Keratinocyte (primary cell): ENCODE measurements at places on chromosomes 13 and 19.

DNA sequence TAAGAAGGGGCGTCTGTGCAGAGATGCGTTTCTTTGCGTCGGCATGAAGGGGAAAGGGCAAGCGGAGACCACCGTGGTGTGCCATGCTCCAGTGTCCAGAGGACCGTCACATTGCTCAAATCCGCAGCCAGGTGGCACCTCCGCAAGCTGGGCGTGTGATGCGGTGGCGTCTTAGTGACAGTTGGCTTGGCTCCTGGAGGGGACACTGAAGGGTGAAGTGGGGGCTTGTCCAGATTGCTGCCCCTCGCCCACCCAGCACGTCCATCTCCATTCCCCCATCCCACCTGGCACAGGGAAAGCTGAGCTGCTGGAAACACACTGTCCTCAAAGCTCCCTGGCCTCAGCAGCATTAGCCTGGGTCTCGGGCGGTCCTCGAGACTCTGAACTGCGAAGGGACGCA, 135.3 kb downstream of the SOX1 start:
- no peak for DNase-seq

GRCh38 chr19:6930190-6930589, 42.8 kb downstream of the ADGRE1 start:
- no peak for DNase-seq

DNA sequence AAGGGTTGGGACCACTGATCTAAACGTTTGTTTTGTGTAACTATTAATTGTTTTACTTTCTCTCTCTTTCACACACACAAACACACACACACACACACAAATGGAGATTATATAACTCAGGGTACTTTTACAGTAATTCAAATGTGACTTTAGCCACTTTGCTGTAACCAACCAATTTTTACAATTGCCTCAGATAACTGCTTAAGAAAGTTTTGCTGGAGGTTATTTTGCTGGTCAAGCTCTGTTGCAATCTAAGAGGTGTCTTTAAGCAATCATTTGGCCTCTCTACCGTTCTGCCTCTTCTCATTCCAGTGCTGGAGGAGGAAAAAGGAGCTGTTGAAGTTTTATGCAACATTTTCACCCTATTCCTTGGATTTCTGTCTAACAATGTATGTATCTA, 63.0 kb downstream of the TBC1D4 start:
- no peak for DNase-seq

DNA sequence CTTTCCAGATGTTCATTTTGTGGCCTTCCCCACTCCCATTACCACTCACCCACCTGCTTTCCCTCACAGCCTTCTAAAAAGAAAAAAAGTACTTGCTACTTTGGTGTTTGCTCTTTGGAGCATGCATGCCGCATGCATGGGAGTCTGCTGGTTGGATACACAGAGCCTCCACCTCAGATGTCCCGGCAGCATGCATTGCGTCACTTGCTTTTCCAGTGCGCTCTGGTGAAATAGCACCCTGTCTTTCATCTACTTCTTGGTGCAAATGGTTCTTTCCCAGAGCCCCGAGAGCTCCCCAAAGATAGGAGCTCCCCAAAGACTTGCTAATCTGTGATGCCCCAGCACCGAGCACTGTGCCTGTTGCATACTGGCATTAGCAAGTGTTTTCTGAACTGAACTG, 333.2 kb upstream of the ZNF507 start:
- DNase-seq: no peak

GRCh38 chr13:51532736-51533197, 51.5 kb upstream of the WDFY2 start:
- no peak for DNase-seq

DNA sequence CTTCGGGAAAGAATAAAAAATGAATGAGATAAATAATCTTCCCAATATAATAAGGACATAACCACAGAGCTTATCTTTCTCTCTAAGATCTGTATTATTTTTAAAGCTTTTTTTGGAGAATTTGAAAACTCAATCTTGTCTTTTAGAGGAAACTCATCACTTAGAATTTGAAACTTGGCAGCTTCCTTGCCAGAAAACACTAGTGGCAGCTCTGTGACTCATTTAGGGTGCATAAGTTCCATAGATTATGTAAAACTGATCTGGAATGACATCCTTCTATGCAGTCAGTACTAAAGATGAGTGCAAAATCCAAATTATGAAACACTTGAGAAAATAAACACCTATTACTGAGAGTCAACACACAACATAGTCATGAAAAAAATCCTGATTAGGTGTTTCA, 848.0 kb downstream of the DACH1 start:
- DNase-seq: no peak

GRCh38 chr13:111550062-111550461, 229.6 kb downstream of the TEX29 start:
- DNase-seq: no peak

DNA sequence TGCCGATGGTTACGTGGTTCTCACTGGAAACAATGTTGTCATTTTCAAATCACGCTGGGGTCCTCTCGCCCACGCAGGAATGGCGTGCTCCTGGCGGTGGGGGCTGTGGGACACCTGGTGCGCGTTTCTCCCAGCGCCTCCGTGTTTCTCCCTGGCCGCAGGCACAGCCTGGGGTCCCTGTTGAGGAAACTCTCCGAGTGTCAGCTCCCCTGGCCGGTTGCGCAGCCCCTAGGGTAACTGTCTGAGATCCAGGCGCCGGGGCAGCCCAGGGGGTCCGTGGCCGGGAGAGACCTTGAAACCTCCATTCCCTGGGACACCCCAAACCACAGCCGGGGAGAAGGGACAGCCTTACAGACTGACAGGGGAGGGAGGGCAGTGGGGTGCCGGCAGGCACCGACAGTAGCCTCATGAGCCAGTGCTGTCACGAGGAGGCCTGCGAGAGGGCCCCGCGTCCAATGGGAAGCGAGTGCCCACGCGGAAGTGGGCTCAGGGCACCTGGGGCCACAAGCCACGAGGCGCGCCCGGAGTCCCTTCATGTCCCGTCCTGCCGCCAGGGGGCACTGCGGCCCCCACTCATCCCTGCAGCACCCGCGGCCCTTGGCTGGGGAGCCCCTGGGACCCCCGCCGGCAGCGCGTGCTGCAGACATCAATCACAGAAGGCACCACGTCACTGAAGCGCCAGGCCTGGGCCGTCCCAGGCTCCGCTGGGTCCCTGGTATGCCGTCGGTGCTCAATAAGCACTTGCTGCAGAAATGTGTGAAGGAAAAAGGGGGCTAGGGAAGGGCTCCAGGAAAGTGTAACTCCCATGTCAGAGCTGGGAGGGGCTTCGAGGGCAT, 9.5 kb downstream of the ADAMTSL5 start:
- DNase-seq: no peak

- DNase-seq: no peak
Measured at GRCh38 chr13:25682276-25682675, 310.5 kb downstream of the ATP8A2 start.

DNA sequence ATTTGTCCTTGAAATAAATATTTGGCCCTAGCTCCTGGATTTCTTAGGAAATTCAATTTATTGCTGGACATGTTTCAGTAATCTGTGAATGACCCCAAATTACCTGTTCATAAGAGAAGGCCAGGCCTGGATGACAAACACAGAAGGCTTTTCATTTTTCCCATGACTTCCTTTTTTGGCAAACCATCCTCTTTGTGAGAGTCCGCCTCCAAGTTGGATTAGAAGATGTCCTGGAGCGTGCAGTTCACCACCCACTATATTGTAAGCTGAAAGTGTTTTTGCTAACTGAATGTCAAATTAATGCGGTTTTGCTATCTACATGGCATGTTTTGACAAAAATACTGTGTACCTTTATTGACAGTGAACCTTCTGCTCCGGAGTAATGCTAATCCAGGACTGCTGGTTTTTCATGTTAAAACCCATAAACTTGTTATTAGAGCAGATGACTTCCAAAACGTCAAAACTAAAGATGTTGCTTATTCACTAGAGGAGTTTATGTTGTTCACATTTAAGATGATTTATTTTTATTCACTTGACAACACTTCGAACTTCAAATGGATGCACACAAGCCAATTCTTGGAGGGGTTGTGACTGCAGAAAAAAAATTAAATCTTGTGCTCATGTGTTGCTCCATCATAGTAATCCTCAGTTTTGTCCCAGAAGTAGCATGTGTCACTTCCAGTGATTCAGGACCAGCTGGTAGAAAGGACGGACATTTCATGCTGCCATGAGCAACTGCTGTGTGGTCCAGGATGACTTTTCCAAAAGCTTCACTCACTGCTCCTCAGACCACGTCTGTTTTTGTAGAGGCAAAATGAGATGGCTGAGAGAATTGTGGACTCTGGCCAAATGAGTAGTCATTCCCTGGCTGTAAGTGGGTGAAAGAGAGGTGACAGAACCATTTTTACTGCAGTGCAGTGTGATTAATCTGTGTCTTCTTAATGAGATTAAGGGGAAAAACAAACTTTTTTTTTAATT, 71.0 kb downstream of the ITGBL1 start:
- DNase-seq: no peak

DNA sequence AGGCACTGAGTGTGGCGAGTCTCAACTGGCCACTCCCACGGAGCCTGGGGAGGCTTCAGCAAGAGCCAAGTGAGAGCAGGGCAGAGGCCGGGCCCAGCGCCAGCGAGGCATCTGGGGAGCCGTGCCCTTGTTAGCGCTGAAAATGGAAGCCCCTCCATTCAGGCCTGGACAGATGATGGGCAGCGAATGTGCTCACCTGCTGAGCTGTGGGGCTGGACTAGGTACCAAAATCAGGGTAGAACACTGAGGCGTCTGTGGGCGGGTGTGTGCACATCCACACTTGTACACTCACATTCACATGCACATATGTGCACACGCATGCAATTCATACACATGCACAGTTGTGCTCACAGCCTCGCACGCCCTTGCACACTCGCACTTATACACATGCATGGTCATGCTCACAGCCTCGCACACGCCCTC, 20.7 kb downstream of the NAXD start:
- DNase-seq: no peak

DNA sequence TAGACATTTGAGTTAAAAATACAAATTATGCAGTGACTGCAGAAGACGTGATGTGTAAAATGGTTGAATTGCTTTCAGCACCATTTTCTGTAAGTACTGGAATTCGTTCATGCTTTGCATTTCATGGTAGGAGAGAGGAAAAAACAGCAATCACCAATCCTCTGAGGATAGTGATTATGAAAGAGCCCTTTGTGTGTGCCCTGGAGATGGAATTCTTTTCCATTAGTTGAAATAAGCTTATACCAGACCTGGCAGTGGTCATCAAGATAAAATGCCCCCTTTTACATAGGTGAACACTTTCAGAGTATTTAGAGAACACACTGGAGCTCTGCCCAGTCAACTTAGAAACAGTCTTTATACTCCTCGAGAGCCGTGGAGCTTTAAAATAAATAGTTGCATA, 1.7 kb downstream of the CNMD start:
- DNase-seq: no peak

DNA sequence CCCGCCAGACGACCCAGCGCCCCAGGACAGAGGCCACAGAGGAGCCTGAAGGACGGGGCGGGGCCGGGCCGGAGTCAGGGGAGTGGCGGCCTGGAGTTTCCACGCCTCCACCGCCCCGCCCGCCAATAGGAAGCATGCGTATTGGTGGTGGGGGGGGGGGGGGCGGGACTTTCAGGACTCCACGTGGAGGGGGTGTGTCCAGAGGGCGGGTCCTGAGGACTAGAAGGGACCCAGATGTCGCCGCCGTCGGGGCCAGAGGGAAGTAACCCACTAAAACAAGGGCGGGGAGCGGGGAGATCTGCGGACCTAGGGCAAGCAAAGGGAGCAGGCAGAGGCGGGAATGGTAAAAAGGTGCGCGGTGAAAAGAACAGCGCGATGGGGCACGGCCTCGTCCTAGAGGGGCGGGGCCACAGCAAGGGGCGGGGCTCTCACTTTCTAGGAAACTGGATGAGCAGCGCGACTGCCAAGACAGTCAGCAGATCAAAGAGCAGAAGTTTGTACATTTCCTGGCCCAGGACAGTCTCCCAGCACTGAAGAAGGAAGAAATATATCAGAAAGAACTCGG, 2.8 kb upstream of the LENG1 start:
- DNase-seq: no peak

DNA sequence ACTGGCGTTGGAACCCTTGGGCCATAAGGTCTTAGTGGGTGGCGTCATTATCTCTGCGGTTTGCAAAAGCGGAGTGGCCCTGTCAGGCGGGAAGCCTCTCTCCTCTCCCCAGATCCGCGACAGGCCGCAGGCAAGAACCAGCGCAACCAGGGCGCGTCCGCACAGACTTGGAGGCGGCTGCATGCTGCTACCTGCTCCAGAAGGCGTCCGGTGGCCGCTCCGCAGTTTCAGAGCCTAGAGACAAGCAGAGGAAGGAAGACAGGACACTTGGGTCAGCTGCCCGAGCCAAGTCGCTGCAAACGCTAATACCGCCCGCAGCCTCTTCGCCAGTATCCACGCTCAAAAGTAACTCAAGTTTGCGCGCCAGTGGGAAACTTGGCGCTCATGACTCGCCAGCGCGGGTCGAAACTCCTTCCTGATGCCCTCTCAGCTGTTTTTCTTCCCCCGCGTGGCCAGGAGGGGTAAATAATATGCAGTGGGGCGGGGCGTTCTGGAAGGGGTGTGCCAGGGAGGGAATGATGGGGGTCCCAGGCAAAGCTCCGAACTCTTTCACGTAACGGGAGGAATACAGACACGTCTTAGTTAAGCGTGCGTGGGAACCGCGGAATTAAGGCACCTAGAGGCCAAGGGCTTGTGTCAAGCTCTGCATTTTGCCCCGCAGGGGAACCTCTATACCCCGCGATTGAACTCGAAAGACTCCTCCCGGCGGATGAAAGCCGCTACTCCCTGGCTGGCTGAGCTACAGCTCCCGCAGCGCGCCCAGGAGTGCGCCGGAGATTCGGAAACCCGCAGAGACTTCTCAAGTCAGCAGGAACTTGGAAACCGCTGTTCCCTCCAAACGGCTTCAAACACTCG, at the start of gene EDNRB:
Gene EDNRB, minus strand, starts transcription at position 441 of the 855 bp plus-strand sequence. Its CDS starts 258 bp downstream, at position 183.
- no peak for DNase-seq

DNA sequence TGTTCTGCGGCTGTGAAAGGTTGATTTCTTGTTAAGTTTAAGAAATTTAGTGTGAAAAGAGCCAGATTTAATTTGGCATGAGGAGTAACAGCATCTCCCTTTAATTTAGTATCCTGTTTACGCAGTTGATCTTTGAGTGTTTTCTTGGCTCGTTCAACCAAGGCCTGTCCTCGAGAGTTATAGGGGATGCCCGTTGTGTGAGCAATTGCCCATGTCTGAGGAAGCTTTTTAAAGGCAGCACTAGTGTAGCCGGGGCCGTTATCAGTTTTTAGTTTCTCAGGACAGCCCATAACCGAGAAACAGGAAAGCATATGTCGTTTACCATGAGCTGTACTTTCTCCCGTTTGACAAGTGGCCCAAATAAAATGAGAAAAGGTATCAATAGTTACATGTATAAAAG, 47.5 kb upstream of the ZNF43 start:
- DNase-seq: no peak
